ENCODE measurements at places on chromosomes 2 and 18.

DNA sequence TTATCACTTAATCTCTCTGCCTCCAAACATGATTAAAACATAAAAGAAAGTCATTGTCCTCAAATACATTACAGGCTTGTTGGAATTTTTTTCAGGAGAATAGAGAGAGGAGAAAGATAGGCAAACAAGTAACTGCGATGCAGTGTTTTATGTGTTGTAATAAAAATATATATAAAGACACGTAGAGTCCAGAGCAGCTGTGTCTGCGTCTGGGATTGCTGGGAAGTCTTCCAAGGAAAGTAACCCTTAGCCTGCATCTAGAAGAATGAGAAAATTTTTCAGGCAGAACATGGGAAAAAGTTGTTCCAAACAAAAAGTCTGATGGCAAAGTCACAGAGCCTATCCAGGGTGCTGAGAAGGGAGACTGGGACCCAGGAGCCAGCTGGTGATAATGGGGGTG lies 91.8 kb upstream of the ST6GAL2 start:
- DNase-seq = no peak

DNA sequence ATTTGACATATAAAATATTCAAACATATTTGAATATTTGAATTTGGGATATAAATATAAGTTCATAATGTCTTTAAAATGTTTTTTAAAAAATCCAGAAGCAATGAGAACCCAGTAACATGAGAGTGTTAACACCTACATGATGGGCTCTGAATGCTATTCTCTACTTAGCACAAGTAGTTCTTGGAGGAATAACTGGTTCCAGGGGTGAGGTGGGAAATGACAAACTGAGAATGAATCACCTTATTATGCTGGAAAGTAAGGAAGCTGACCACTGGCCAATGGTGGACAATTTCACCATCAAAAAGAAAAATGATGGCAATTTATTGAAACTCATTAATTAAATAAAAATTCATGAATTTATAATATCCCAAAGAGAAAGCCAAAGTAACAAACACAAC lies 79.6 kb upstream of the NABP1 start:
- DNase-seq = no peak

- DNase-seq = peak; percentile 6
Measured at GRCh38 chr2:140257692-140258300, 1477.6 kb upstream of the NXPH2 start.

- DNase-seq = no peak
Measured at GRCh38 chr18:13371689-13372418, 153.3 kb downstream of the LDLRAD4 start.

GRCh38 chr18:42746794-42747193 lies 368.7 kb downstream of the RIT2 start:
- DNase-seq = no peak

GRCh38 chr2:163553601-163554000 lies 182.2 kb downstream of the FIGN start:
- DNase-seq = no peak

GRCh38 chr18:36511791-36512352 lies 214.4 kb downstream of the FHOD3 start:
- no peak for DNase-seq

DNA sequence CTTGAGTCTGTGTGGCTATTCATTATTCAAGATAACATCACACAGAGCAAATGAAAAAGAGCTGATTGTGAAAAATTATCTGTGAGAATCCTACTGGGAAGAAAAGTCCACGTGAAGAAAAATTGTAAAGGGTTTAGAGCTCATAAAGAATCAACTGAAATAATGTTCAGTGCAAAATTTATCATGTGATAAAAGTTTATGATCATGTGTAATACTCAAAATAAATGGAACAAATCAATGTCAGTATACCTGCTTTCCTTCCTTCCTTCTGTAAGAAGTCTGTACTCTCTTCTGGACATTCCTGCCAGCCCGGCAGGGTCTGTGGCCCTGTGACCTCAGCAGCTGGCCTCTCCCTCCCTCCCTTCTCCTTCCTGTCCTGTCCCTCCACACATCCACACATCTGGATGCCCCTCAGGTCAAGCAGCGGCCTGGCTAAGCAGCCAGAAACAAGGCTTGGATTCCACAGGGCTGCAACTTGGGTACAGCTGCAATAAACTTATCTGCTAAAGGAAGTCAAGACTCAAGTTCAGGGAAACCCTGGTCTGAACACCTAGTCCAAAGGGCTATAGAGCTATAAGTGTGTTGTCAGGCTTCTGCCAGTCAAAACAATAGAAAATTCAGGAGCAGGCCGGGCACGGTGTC lies 172.1 kb downstream of the MREG start:
- no peak for DNase-seq

Data from RWPE1 (cell line).